Body of pancreas (tissue), 4 donors: ENCODE measurements at places on chromosomes 11 and 22. TPM values are rescaled to one million over a fixed set of nuclear protein-coding genes. Genes with fewer than 3 reads are reported as not detected.

KCNC1 gene
- not detected for total RNA-seq

RAB36 gene
- 1.3 TPM for total RNA-seq

- DNase-seq, result peak; percentile 64
- no peaks in the 10 kb centered on the region for H3K36me3 ChIP-seq
- H3K4me1 ChIP-seq, result peaks cover 17% of the 10 kb centered on the region
- no peak overlapping the region for H3K27ac ChIP-seq
- H3K27me3 ChIP-seq, result no peaks in the 10 kb centered on the region
Observed at GRCh38 chr11:123904932-123905331, 3.0 kb downstream of the OR8D4 start.

GRCh38 chr22:19168088-19168890 is 10.2 kb downstream of the SLC25A1 start:
- no peak overlapping the region for H3K4me3 ChIP-seq
- H3K27ac ChIP-seq, result no peak overlapping the region
- peaks cover 32% of the 10 kb centered on the region for H3K4me1 ChIP-seq
- DNase-seq, result no peak
- H3K27me3 ChIP-seq, result no peaks in the 10 kb centered on the region

DNA sequence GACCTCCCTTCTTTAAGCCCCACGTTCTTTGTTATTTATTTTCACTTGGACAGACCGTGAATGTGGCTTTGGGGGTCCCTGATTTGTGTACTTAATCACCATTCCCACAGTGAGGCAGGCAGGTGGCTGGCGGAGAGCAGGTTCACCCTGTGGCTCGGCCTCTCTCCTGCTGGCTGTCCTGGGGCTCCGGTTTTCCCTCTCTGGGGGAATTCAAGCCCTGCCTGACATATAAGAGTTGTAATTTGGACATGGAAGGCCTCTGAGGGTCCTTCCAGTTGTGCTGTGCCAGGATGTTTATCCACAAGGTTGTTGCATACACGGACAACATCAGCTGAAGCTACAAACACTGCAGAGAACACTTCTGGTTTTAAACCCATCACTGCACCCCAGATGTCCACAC is 824.5 kb downstream of the TBC1D22A start:
- H3K36me3 ChIP-seq, result no peaks in the 10 kb centered on the region
- no peaks in the 10 kb centered on the region for H3K27me3 ChIP-seq
- H3K4me1 ChIP-seq, result no peaks in the 10 kb centered on the region
- DNase-seq, result no peak

DNA sequence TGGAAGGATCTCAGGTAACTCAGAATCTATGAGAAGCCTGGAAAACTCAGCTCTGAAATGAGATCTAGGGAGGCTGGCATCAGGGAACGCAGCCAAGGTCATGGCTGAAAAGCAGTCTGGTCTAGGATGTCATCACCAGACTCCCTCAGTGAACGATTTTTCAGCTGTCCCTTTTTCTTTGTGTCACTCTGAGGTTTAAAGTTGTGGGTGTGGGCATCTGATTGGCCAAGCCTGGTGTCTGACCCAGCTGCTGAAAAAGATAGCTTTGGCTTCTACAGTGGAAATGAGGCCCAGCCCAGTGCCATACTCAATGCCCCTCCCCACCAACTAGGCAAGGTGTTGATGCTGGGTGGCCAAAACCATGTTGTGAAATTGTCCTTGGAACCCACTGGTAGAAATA is 14.5 kb downstream of the RPS3 start:
- peaks cover 3% of the 10 kb centered on the region for H3K36me3 ChIP-seq
- H3K27ac ChIP-seq, result no peak overlapping the region
- H3K4me1 ChIP-seq, result no peaks in the 10 kb centered on the region

DNA sequence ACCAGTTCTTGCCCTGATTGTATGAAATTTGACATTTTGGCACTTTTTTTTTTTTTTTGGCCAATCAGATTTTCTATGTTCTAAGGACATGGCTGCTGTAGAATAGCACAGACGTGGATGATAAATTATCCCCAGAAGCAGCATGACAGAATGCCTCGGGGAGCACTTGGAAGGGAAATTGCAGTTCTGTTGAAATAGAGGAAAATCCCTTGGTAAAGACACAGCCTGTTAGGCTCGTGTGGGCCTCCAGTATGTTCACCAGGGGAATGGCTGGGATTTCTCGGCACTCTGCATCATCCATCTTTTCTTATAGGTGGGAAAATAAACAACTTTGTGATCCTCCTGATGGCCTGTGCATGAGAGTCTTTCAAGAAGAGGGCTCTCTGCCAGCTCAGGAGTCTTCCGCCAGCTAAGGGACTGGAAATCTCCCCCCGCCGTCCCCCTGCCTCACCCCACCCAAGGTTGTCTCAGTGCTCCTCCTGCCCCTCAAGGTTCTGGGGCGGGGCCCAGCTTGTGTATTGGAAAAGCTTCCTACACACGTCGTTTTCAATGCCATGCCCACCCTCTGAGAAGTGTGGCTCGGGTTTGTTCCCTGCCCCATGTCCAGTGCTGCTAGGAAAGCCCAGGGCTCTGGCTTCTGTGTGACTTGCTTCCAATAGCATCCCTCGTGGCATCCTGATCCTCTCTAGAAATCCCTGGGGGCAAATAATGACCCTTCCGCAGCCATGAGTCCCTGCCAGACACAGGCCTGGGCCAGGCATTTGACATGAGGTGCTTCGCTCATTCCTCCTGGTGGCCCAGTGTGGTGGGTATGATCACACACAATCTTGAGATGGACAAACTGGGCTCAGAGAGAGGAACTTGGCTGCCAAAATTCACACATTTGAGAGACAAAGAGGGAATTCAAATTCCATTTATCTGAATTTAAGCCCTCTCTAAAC is 70.6 kb upstream of the ATXN10 start:
- no peak overlapping the region for H3K4me3 ChIP-seq
- H3K36me3 ChIP-seq, result no peaks in the 10 kb centered on the region

DNA sequence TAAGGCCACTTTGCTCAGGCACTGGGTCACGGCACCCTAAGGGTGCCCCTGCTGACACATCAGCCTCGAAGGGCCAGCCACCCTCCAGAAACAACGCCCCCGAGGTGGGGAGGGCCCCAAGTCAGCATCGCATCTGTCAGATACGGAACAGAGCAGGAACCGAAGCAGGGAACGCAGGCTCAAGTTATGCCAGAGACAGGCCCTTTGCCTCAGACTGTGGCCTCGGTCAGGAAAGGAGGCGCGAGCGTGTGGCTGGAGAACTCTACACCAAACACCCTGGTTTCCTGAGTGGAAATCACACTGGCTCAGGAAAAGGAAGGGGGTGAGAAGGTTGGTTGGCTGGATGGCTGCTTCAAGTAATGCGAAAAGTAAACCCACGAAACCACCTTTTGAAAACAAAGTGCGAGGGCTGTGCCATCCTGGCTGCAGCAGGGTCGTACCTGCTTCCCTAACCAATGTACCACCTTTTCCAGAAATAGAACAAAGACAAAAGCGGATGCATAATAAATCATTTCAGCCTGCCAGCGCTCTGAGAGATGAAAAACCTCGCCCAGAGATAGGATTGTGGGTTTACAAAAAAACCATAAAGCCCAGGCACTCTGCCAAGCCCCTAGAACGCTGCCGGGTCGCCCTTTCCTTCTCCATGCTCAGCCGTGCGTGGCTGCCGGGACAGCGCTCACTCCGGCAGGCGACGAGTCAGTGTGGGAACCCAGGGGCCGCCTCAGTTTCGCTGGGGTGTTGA is 38.6 kb downstream of the TRMU start:
- H3K4me3 ChIP-seq, result no peak overlapping the region
- DNase-seq, result peak; percentile 18
- H3K4me1 ChIP-seq, result peaks cover 77% of the 10 kb centered on the region
- no peaks in the 10 kb centered on the region for H3K36me3 ChIP-seq

- no peaks in the 10 kb centered on the region for H3K27me3 ChIP-seq
- DNase-seq, result no peak
- peaks cover 12% of the 10 kb centered on the region for H3K4me1 ChIP-seq
Observed at GRCh38 chr11:63251312-63251711, 7.9 kb upstream of the SLC22A25 start.

DNA sequence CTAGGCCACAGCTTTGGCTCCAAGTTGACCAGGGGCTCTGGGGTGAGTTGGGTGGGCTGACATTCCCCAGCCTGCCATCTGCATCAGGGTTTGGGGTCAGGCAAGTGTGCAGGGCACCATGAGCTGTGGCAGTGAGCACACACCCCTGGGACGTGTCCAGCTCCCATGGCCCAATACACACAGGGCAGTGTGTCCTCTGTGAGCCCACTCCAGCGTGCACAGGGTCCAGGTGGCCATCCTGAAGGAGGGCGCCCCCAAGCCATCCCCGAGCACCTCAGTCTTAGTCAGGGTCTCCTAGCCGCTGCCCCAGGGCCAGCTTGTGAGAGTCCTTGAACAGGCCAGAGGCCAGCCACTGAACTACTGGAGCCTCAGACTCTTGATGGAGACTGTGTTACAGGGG is 1.2 kb upstream of the FGF3 start:
- no peak for DNase-seq
- H3K27me3 ChIP-seq, result no peaks in the 10 kb centered on the region
- H3K4me3 ChIP-seq, result no peak overlapping the region
- H3K27ac ChIP-seq, result no peak overlapping the region
- peaks cover 5% of the 10 kb centered on the region for H3K4me1 ChIP-seq
- no peaks in the 10 kb centered on the region for H3K36me3 ChIP-seq

GRCh38 chr22:50440544-50441249 is 34.1 kb downstream of the SBF1 start:
- no peaks in the 10 kb centered on the region for H3K4me1 ChIP-seq
- H3K36me3 ChIP-seq, result peaks cover 14% of the 10 kb centered on the region
- H3K27me3 ChIP-seq, result no peaks in the 10 kb centered on the region
- no peak for DNase-seq

GRCh38 chr22:42880815-42881214 is 23.7 kb upstream of the ARFGAP3 start:
- peaks cover 99% of the 10 kb centered on the region for H3K4me1 ChIP-seq
- H3K4me3 ChIP-seq, result no peak overlapping the region
